ENCODE measurements at places on chromosomes 12 and 14.

GRCh38 chr14:63203618-63204406 lies 431 bp upstream of the RHOJ start:
- peak; percentile 37 for DNase-seq

DNA sequence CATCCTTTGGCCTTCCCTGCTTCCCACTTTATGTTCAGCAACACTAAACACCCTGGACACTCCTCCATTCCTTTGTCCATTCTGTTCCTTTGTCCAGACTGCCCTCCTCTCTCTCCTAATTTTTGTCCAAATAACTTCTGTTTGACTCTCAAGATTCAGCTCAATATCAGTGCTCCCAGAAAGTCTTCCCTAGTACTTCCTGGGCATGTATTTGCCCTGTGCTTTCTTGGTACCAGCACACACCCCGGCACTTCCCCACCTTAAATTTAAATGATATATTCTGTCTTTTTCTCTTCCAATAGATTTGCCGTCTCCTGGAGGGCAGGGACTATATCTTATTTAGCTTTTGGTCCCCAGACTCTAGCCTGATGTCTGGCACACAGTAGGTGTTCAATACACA lies 6.5 kb upstream of the APOLD1 start:
- DNase-seq, result no peak

GRCh38 chr14:48725051-48725734 lies 861.0 kb downstream of the RPS29 start:
- DNase-seq, result no peak

GRCh38 chr14:23392613-23393012 lies 15.5 kb downstream of the MYH6 start:
- no peak for DNase-seq

GRCh38 chr12:131773582-131774221 lies 54.5 kb upstream of the MMP17 start:
- DNase-seq, result no peak

DNA sequence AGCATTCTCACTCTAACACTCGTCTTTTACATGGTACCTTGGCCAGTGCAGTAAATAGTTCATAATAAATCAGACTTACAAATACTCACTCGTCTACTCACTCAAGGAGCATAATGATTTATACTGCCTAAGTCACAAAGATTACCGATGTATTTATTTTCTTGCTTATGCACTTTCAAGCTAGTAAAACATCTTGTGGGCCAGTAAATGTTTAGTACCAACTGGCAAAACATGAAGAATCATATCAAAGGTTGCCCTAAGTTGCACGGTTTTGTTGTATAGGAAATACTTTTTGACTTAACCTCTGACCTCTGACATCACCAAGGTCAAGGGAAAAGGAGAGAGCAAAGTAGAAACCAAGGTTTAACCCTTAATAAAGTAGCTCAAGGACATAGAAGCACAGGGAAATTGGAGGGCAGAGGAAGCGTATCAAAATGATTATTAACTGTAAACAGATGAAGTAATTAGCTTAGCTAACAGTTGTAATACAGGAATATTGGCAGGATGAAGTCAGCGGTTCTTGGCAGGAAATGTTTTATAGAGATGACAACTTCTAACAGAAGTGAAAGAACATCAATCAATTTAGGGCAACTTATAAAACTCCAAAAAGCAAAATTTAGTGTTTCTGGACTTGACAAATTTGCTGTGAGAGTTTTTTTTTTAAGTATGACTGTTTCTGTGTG lies 131.9 kb downstream of the HMGA2 start:
- DNase-seq, result no peak

Measured in thyroid gland (tissue), 4 donors.